SJCRH30 (cell line): ENCODE measurements at places on chromosomes 7 and 10. TPM values are rescaled to one million over a fixed set of nuclear protein-coding genes. Genes with fewer than 3 reads are reported as not detected.

The EGFR gene
- 7.3 and 8.3 TPM in 2 replicates for total RNA-seq

The VAX1 gene
- total RNA-seq: not detected in 2 replicates

The SPDYE2B gene
- not detected in 2 replicates for total RNA-seq

The MASTL gene
- total RNA-seq: 78.8 and 86.7 TPM in 2 replicates

The DENND2A gene
- total RNA-seq: 9.2 and 10.7 TPM in 2 replicates

The HOXA13 gene
- 1.6 and 1.7 TPM in 2 replicates for total RNA-seq

The OGDHL gene
- 2.4 and 2.8 TPM in 2 replicates for total RNA-seq

The DLX6 gene
- 3.1 and 3.4 TPM in 2 replicates for total RNA-seq

The CRTAC1 gene
- not detected in 2 replicates for total RNA-seq

The GDF2 gene
- not detected in 2 replicates for total RNA-seq

The ASB10 gene
- not detected in 2 replicates for total RNA-seq

The GTF2I gene
- total RNA-seq: 161 and 181 TPM in 2 replicates

The CYP2C19 gene
- not detected in 2 replicates for total RNA-seq

The BTBD16 gene
- not detected in 2 replicates for total RNA-seq

The MRLN gene
- total RNA-seq: 10.5 and 16.0 TPM in 2 replicates

The CREB5 gene
- 17.6 and 20.8 TPM in 2 replicates for total RNA-seq

The SSC4D gene
- total RNA-seq: 0.86 and 1.8 TPM in 2 replicates

The DKK1 gene
- total RNA-seq: 0.38 and 0.56 TPM in 2 replicates

The CCDC172 gene
- total RNA-seq: not detected in 2 replicates

The CYP3A4 gene
- not detected in 2 replicates for total RNA-seq

The ANXA8 gene
- not detected in 2 replicates for total RNA-seq

The NUTM2D gene
- total RNA-seq: 0.59 and 0.89 TPM in 2 replicates

The CFAP46 gene
- 1.1 and 1.7 TPM in 2 replicates for total RNA-seq

The DAGLB gene
- total RNA-seq: 15.5 and 16.9 TPM in 2 replicates

The METTL27 gene
- 0.30 and 0.55 TPM in 2 replicates for total RNA-seq

The PPP1R17 gene
- total RNA-seq: not detected in 2 replicates

The COL28A1 gene
- total RNA-seq: 0.02 and 0.03 TPM in 2 replicates

The GSDME gene
- total RNA-seq: 21.6 and 24.4 TPM in 2 replicates

The PILRA gene
- total RNA-seq: 0.83 TPM in 1 of 2 replicates, not detected in the other

The CLDN3 gene
- not detected in 2 replicates for total RNA-seq

The FRAT1 gene
- total RNA-seq: 2.1 and 2.7 TPM in 2 replicates

The CH25H gene
- total RNA-seq: 0.22 TPM in 1 of 2 replicates, not detected in the other

The TMEM270 gene
- not detected in 2 replicates for total RNA-seq

The LBX1 gene
- 13.5 and 13.7 TPM in 2 replicates for total RNA-seq

The FBXL15 gene
- 5.8 and 6.1 TPM in 2 replicates for total RNA-seq

The CYP26C1 gene
- total RNA-seq: not detected in 2 replicates

The MLXIPL gene
- 0.10 TPM in 1 of 2 replicates, not detected in the other for total RNA-seq

The LOXL4 gene
- total RNA-seq: 8.1 and 8.7 TPM in 2 replicates

The UCN3 gene
- total RNA-seq: 0.10 and 0.20 TPM in 2 replicates

The RAMP3 gene
- not detected in 2 replicates for total RNA-seq

The PROSER2 gene
- total RNA-seq: 10.7 and 14.6 TPM in 2 replicates

The COA1 gene
- 132 and 134 TPM in 2 replicates for total RNA-seq

The CCDC201 gene
- total RNA-seq: not detected in 2 replicates

The TNKS2 gene
- 15.9 and 17.6 TPM in 2 replicates for total RNA-seq

The MET gene
- total RNA-seq: 121 and 129 TPM in 2 replicates

The FEZF1 gene
- total RNA-seq: not detected in 2 replicates

The RBP3 gene
- not detected in 2 replicates for total RNA-seq

The EIF3B gene
- total RNA-seq: 205 and 212 TPM in 2 replicates

The OR6B1 gene
- not detected in 2 replicates for total RNA-seq

The GRM3 gene
- total RNA-seq: not detected in 2 replicates

The GOT1 gene
- total RNA-seq: 45.5 and 48.1 TPM in 2 replicates
